ENCODE measurements at places on chromosomes 6 and 20.

GRCh38 chr6:168741305-168741704 lies 300.3 kb downstream of the SMOC2 start:
- no peak for DNase-seq

DNA sequence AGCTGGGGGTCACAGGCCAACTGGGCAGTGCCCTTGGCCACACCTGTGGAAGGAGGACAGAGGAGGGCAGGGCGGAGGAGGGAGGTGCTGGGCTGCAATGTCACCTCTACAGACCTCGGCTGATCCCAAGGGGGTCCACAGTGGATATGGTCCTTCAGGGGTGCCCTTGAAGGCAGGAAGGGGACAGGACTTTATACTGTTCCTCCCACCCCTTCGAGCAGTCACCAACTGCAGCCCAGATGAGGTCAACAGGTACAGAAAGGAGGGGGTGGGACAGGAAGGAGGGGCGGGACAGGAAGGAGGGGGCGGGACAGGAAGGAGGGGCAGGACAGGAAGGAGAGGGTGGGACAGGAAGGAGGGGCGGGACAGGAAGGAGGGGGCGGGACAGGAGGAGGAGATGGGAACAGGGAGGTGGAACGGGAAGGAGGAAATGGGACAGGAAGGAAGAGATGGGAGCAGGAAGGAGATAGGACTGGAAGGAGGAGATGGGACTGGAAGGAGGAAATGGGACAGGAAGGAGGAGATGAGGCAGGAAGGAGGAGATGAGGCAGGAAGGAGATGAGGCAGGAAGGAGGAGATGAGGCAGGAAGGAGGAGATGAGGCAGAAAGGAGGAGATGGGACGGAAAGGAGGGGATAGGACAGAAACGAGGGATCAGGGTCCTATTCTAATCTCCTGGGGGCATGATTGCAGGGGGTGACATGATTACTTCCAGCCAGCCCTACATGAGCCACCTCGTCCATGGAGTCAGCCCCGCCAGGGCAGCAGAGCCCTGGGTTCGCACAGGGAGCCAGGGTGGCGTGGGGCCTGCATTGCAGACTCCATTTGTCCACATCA lies 19.4 kb upstream of the MRGBP start:
- peak; percentile 67 for DNase-seq

- DNase-seq, result no peak
Measured at GRCh38 chr20:2889797-2890196, 16.5 kb downstream of the PTPRA start.

- DNase-seq, result no peak
Measured at GRCh38 chr6:71510057-71510713, 221.6 kb downstream of the OGFRL1 start.

- DNase-seq, result peak; percentile 31
Measured at GRCh38 chr20:25282034-25282781, 34.3 kb downstream of the PYGB start.

- no peak for DNase-seq
Measured at GRCh38 chr6:16822975-16823717, 61.9 kb upstream of the ATXN1 start.

- no peak for DNase-seq
Measured at GRCh38 chr6:56437171-56437900, 190.0 kb upstream of the COL21A1 start.

DNA sequence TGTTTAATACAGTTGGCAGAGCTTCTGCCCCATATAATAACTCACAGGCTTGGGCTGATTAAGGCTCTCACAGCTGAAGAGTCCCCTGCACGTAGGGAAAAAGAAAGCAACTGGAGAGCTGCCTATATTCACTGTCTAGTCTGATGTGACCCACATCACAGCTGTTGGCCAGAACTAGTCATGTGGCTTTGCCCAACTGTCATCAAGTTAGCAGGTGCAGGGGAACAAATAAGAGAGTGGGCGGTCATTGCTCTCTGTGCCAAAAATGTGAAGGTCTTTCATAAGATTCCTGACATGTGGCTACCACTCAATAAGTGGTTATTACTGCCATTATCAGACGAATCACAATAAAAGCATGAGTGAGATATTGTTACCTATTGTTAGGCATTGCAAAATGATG lies 665.2 kb downstream of the DOK5 start:
- DNase-seq, result no peak

DNA sequence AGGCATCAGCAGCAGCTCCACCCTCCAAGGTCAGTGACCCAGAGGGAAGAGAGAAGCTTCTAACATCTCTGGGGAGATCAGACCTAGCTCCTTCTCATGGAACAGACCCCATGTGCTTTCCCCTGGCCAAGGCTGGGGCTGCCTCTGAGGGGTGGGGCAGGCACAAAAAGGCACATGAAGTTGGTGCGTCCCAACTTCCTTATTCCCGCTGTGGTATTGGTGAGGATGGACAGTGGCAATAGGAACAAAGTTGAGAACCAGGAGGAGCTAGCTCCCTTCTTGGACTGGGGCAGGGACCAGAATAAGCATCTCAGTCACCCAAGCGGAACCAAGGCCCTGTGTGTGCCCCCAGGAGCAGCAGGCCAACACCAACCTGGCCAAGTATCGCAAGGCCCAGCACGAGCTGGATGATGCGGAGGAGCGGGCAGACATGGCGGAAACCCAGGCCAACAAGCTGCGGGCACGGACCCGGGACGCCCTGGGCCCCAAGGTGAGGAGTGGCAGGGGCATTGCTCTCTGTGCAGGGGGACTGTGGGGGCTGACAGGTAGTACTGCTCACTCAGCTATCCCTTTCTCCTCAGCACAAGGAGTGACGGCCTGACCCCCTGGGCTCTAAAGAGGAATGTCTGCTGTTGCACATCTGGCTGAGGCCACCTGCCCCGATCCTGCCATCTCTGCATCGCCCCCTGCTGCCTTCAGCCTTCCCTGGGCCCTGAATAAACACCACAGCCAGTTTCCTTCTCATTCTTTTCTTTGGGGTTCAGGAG lies 46.1 kb downstream of the MYH7B start:
- DNase-seq, result no peak

DNA sequence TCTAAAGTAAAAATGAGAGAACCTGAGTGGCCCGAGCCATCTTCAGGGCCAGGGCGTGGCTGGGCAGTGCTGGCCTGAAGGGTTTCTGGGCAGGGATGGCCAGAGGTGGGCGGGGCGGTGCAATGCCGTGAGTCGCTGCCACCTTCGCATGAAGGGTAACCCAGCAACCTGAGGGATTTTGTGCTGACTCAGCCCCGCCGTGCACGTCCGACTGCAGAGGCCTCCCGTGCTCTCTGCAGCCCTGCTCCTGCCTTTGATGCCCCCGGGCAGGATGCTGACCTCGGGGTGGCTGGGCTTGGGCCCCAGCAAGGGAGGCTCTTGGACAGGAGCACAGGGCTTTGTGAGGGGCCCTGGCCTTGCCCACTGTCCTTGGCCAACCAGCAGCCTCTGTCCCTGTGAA lies 81.7 kb upstream of the GATA5 start:
- no peak for DNase-seq

- peak; percentile 57 for DNase-seq
Measured at GRCh38 chr6:24666097-24666640, 530 bp downstream of the TDP2 start.

DNA sequence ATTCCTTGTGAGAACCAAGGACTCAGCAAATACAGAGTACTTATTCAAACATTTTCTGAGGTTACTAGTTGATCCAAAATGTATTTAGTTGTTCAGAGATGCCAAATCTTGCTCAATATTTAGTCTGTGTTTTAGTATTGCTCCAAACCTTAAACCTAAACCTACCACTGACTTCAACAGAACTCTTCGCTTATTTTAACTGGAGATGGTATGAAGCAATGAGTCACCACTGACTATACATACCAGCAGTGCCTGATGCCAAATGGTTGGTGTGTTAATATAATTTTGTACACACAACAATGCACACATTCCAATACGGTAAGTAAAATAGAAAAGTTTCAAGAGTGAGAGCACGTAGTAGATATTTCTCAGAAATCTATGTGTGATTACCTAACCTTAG lies 1.9 kb upstream of the SPTLC3 start:
- DNase-seq, result no peak

DNA sequence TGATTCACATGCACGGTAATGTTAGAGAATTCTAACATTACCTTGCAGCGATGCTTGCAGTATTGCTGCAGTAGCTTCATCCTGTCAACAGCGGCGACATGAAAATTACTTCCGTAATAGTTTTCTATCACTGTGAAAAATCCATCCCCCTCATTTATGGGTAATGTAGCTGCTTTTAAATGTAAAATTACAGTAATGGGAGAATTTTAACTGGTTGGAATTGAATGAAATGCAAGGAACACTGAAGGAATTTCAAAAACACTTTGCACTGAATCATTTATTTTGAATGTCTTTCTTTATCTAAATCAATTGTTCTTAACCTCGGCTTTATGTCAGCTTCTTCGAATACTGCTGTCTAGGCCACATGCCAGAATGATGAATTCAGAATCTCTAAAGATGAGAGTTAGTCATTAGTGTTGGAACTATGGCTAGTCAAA lies 102.4 kb upstream of the HIVEP1 start:
- DNase-seq, result no peak

DNA sequence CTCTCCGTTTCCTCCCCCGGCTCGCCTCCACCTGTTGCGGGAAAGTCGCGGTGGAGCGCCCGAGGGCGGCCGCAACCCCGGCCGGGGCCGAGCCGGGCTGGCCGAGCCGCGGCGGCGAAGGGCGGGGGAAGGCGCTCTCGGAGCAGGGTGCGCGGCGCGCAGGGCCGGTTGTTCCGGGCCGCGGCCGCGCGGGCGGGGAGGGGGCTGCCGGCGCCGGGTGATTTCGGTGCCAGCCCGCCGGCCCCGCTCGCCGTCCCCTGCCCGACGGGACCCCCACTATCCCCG lies 235 bp downstream of the MAP7 start:
- DNase-seq, result no peak

DNA sequence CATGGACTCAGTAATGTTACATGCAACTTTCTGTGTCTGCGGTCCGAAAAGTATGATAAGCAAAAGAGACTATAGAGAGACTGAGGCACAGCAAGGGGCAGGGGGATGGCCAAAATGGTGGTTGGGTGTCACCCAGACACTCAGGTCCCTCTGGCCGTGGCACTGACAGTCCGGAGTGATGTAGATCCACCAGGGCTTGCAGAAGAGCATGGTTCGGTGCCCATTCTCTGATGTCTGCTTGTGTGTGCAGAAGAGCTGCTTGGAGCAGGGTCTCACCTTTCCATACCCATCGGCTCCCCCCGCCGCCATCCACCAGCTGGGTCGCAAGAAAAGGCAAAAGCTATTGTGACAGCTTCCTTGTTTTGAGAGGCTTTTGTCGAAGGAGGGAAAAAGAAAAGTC lies 6.6 kb upstream of the APCDD1L start:
- no peak for DNase-seq
